Activated CD4-positive, alpha-beta T cell treated with anti-CD3 and anti-CD28 coated beads, Interleukin-2, amount 50 U/mL, for 16 hours (primary cell): ENCODE measurements at places on chromosomes 6 and 20.

DNA sequence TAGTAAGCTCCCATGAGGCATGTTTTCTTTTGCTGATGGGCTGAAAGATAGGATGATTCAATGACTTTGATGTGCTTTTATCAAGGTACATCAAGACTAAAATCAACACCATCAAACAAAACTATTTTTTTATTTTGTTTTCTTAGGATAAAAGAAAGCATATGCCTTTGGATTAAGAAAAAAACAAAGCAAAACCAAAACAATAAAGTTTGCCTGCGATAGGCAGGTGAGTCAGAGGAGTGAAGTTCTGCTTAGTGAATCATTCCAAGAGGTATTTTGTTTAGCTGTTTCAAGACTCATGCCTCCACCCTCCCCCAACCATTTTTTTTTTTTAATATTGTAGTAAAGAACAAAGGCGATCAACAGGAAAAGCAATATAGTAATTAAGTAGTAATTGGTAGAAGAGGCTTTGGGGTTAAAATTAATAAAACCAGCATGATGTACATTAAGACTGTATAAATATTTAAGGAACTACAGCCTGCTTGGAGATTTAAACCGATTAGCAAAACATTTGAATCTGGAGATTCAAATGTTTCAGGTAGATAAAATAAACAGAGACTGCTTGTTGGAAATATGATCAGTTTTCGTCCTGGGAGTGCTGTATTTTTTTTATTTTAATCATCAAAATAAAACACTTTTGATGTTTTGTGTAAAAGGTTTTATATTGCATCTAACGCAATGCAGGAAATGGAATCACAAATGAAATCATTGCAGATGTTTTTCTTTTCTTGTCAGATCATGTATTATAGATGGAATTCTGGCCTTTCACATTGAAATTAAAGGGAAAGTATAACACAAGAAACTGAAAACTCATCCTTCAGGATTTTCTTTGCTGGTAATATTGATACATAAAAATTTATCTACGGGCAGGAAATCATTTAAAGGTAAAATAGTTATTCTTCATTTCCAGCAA, 482.3 kb upstream of the MANEA start:
- no peak for DNase-seq

- no peak for DNase-seq
Measured at GRCh38 chr6:111228094-111228493, 140.8 kb downstream of the SLC16A10 start.

DNA sequence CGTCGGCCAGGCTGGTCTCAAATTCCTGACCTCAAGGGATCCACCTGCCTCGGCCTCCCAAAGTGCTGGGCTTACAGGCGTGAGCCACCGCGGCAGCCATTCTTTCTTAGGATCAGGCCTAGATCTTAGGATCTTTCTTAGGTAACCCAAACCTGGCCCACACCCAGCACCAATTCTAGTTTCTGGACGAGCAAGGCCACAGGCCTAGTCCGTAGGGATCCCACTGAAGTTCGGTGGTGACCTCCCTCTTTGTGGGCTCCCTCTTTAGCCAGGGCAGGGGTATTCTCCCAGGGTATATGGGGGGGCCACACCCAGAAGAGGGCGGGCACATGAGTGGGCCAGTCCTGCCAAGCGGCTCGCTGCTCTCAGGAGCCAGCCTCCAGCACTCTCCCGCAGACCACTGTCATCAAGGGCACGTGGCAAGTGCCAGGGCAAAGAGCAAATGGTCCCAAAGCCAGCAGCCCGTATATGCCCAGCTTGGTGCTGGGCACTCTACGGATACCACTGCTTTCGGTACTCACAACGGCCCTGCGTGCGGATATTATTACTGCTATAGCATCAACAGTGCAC, 6.5 kb downstream of the PXDC1 start:
- DNase-seq: no peak

GRCh38 chr20:890666-891057, 25.5 kb downstream of the ANGPT4 start:
- DNase-seq: no peak

DNA sequence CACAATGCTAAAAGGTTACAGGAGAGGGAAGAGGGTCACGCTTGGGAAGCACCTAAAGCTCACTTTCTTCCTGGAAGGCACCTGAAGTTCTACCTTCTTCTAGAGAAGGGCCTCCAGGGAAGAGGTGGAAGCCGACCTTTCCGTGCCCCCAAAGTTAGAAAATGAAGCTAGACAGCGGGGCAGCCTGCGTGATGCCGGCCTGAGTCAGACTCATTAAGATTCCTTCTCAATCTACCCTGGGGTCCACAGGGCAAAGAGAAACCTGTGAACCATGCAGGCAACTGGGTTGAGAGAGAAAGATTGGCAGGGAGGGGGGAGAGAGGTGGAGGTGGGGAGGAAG, 54.8 kb upstream of the CCDC167 start:
- no peak for DNase-seq
